ENCODE measurements at places on chromosomes 4 and X.

DNA sequence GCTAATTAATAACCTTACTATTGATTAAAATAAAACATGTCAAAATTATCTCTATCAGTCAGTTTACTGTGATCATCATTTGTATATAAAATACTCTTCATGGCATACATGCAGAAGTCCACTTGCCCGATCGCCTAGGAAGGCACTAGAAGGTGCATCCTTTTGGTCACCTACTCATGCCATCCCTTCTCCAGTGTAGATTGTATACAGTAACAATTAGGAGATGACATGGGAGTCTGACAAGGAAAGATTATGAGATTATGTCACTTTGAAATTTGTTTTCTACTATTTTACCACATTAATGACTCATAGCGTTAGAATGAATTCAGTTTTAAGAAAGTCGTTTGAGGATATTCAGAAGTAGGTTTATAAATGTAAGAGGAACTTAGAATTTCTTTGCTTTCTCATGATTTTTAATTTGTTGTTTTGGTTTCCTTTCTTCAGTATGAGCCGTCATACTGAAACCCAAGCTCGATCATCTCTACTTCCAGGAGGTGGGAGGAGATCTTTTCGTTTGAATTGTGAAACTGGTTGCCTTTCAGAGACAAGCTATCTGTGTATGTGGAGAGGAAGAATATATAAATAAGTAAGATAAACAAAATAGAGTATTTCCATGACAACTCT is 51.1 kb upstream of the UNC5C start:
- no peak for DNase-seq

- DNase-seq, result peak; percentile 37
These were observed 186.9 kb downstream of the DCHS2 start for GRCh38 chr4:154304679-154305078.

GRCh38 chrX:15014281-15014680 is 141.1 kb downstream of the MOSPD2 start:
- DNase-seq, result no peak

- DNase-seq, result peak; percentile 38
These were observed 101.4 kb upstream of the RAB40AL start for GRCh38 chrX:102835504-102836146.

- DNase-seq, result no peak
These were observed 331.1 kb downstream of the ADGRL3 start for GRCh38 chr4:61531188-61531587.

- DNase-seq, result no peak
These were observed 928.7 kb upstream of the PRKX start for GRCh38 chrX:4642114-4642513.

- DNase-seq, result no peak
These were observed 109.4 kb upstream of the TLL1 start for GRCh38 chr4:165763640-165764039.

DNA sequence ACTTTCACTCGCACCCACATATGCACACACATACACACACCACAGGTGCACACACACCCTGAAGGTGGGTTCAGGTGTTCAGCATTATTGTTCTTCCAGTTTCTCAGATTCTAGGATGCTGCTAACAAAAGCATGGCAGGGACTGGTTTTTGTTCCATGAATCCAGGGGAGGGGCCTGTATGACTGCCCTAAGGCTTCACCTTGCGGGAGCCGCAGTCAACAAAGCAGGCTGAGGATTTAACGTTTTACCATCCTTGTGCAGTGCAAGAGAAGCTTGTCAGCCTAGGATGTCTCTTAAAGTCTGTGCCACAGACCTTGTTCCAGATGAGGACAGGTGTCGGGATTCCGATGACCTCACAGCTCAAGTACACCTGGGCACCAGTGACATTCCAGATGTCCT is 61.8 kb downstream of the POLR2B start:
- no peak for DNase-seq

DNA sequence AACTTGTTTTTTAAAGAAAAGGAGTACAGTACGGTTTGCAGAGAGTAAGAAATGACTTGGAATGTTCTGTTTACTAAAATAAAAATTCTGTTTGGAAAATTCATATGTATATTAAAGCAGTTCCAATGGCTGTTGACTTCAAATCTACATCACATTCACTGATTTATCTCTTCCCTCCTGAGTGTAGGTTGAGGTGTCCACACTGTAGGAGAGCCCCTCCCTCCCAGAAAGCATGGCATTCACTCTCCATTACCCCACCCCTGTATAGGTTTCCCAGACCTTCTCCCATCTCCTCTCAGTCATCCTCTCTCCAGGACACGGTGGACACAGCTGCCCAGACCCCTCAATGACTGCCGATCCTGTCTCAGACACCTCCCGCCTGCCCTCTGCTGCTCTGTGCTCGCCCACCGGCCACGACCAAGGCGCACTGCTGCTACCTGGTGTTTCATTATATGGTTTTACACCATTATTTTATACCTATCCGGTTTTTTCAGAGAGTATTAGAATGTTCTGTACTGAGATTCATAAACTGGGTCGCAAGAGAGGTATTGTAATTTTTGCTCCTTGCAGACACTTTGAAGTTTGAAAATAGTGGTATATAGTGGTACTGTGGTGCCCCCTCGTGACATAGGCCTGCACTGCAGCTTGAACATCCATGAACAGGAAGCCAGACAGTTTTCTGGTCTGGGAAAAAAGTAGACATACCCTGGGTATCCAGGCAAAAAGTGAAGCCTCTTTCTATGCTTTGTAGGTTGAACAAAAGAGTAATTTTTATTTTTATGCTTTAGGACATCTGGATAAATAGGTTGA is 38.8 kb upstream of the BEX4 start:
- DNase-seq, result peak; percentile 48

DNA sequence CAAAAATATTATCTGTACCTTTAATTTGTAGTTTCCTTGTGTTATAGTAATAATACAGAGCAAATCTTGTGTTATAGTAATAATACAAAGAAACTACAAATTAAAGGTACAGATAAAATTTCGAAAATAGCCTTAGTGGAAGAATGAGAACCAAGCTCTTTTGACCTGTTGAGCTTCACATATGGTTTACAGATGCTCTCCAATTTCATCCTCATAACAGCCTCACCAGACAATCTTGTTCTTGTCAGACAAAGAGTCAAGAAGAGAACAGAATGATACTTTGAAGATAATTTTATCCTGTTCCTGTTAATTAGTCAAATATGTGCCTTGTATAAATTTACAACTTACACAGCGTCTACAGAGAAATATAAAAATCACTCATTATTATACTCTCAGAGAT is 12.8 kb downstream of the ATXN3L start:
- no peak for DNase-seq

DNA sequence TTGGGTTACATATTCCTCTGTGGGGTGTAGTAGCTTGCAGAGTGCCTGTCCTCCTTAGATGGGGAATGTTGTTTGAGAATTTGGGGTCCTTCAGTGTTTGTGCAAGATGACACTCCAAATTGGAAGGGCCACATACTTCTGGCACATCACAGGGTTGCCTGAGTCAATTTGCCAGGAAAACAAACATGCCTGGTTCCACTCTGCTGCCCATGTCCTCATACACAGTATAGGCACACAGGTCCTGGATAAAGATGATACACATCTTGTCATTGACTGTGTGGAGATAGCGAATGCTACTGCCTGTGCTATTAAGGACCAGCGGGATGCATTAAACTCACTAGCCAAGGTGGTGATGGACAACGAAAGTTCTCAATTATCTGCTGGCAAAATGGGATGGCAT is 11.2 kb upstream of the LAP3 start:
- no peak for DNase-seq
